ENCODE measurements at places on chromosomes 13 and 19.

- no peak for DNase-seq
Measured at GRCh38 chr19:1613808-1614570, 8.7 kb upstream of the UQCR11 start.

DNA sequence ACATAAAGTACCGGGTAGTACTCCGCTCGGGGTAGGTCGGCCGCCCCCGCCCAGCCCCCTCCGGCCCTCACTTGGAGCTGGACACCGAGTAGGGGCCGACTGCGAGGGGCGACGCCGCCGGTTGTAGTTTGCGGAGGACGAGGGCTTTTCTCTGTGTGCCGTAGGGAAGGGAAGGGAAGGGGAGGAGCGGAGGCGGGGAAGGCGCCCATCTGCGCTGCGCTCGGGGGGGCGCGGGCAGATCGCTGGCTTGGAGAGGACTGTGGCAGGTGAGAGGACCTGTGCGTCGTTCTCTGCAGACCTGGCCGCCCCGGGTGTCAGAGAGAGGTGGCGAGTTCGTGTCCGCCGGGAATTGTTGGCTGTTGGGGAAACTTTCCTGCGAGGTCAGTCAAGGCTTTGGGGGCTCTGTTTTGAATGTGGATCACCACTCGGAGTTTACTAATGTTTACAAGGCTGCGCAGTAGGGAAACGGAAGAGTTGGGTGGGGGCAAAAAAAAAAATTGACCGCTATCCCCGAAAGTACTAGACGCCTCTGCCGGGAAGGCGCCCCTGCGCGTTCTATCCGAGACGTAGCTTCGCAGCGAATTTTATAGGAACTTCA is 1.4 kb downstream of the ING1 start:
- no peak for DNase-seq

- DNase-seq: no peak
Measured at GRCh38 chr19:19860756-19861390, 4.8 kb upstream of the ZNF253 start.

DNA sequence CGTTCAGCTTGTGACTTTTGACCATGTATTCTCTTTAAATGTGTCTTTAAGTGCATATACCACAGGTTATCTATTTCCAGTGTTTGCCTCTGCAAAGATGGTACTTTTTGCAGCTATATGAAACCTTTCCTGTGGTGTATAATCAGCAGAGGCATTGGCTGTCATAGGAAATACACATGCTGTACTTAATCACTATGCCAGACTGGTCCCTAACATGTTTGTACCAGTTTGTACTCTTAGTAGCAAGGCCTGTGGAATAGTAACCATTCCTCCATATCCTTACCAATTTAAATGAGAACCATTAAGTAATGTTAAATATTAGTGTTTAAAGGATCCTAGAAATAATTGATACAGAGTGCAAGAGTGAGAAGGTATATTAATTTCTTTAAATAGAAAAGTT is 69.8 kb downstream of the CDK8 start:
- DNase-seq: no peak

GRCh38 chr13:27242702-27243101 is 8.7 kb upstream of the RPL21 start:
- DNase-seq: no peak

DNA sequence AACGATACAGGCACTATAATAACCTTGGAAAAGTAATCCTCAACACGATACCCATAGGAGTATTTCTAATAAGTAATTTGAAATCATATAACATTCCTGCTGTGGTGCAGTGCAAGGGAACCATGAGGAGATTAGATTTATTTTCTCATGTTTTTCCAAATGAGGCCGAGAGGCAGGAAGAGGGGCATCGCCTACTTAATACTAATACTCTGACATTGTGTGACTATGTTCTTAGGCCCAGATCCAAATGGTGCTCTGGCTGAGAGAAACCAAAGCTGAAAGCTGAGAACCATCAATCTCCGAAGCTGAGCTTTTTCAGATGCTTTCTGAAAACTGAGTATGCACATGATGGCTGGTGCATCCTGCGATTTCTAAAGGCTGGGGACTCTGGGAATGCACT is 248.0 kb upstream of the MAB21L1 start:
- no peak for DNase-seq

DNA sequence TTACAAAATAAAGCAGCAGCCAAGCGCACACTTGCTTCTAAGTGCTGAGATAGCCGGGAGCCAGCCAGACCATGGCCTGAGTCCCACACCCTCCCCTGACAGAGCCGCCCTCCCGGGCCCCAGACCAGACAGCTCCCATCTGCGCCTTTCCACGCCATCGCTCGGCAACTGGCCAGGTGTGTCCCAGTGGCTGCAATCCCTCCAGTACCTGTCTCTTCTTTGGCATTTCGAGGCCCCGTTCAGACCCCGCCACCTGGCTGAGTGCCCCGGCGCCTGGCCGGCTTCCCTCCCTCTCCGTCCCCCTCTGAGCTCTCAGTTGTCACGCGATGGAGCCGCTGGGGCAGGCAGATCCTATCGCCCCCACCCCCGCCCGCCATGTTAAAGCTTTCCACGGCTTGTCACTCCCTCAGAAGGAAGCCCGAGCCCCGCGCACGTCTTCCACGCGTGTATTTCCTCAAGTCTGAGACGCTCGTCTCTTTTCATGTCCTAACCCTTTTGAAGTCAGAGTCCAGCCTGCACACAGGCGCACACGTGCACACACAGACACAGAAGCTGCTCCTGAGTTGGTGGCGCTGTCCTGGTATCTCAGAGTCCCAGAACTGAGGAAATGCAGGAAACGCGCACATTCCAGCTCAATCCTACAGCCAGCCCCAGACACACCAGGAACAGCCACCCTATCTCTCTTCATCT is 7.9 kb downstream of the MLLT1 start:
- no peak for DNase-seq

GRCh38 chr13:73372666-73373627 is 314.1 kb downstream of the KLF5 start:
- DNase-seq: no peak

DNA sequence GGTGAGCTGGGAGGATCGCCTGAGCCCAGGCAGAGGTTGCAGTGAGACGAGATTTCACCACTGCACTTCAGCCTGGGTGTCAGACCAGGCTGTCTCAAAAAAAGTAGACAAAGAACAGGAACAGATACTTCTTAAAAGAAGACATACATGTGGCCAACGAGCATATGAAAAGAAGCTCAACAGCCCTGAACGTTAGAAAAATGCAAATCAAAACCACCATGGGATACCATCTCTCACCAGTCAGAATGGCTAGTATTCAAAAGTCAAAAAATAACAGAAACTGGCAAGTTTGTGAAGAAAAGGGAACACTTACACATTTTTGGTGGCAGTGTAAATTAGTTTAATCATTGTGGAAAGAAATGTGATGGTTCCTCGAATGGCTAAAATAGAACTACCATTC is 3.0 kb upstream of the LGALS14 start:
- no peak for DNase-seq

DNA sequence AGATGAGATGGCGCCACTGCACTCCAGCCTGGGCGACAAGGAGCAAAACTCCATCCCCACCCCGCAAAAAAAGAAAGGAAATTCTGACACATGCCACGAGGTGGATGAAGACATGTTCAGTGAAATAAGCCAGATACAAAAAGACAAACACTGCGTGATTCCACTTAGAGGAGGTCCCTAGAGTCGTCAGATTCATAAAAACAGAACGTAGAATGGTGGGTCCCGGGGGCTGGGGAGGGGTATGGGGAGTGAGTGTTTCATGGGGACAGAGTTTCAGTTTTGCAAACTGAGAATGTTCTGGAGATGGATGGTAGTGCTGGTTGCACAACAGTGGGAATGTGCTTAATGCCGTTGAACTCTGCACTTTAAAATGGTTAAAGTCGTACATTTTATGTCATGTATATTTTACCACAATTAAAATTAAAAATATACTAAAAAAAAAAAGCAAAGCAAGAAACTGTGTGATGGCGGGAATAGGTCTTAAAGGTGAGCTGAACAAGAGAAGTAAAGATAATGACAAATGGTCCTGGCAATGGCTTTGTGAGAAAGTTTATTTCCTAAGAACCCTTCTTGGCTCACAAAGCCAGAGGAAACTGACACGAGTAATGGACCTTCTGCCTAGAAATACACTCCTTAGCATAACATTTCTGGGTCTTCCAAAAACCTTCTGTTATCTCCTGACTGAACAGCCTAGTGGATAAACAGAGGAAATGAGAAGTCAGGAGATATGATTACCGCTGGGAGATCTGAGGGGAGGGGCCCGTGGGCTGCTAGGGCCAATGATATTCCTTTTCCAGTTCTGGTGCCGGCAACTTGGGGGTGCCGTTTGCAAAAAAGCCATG is 4.2 kb upstream of the SPC24 start:
- DNase-seq: no peak

DNA sequence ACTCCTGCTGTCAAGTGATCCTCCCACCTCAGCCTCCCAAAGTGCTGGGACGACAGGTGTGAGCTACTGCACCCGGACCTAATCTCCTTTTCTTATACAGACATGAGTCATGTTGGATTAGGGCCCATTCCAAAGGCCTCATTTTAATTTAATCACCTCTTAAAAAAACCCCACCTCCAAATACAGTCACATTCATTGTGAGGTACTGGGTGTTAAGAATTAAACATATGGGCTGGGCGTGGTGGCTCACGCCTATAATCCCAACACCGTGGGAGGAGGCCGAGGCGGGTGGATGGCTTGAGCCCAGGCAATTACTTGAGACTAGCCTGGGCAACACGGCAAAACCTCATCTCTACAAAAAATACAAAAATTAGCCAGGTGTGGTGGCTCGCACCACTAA is 46.6 kb downstream of the PIN1 start:
- no peak for DNase-seq

DNA sequence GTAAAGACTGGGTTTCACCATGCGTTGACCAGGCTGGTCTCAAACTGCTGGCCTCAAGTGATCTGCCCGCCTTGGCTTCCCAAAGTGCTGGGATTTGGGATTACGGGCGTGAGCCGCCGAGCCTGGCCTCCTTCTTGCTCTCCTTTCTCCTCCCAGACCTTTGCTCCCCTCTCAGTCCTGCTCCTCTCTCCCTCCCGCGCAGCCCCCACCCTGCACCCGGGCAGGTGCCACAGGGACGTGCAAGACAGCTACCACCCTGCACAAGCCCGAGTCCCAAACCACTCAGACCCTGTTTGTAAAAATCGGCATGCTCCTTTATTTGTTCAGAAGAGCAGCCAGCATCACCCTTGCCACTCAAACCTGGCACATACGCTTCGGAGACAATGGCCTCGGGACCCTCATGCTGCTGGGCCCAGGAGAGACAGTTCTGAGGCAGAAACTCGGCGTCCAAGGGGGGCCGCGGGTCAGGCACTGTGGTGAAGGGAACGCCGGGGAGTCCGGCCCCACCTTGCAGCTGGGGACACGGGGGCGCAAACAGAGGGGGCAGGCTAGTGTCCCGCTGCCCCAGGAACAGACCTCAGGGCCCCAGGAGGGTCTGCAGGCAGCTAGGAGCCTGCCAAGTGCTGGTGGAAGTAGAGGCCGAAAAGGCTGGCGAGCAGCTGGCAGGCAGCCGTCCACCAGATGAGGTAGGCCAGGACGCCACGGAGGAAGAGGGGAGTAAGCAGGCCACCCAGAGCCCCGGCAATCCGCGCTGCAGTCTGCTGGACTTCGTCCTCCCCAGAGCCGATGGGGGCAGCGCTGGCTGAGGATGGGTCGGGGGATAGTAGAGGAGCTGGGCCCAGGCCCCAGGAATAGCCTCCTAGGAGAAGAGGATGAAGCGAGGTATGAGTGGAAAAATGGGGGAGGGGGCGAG is 18.7 kb downstream of the TMEM161A start:
- no peak for DNase-seq

- DNase-seq: no peak
Measured at GRCh38 chr13:97068151-97068550, 73.9 kb upstream of the OXGR1 start.

DNA sequence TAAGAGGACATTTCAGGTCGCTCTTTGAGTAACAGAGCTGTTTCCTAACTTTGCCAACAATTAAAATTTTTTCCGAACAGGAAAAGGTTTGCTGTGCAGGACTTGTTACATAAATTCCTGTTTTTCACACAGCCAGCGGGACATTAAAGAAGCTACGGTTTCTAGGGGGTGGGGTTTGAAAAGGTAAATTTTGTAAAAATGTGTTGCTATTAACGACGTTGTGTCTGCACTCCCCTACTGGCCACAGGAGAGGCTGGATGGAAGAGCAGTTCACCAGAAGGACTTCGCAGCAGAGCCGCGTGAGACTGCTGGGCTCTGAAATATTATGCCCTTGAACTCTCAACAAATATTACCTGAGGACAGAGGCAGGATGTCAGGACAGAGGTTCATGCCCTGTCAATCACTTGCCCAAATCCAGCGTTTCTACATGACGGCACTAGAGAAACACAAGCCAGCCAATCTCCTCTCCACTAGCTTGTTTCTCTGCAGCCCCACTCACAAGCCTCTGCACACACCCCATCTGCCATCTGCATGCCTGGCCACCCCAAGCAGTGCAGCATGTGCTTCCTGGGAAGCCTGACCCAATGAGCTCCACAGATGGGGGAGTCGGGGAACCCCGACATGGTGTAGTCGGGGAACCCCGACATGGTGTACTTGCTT is 102.0 kb downstream of the FOXO1 start:
- no peak for DNase-seq

DNA sequence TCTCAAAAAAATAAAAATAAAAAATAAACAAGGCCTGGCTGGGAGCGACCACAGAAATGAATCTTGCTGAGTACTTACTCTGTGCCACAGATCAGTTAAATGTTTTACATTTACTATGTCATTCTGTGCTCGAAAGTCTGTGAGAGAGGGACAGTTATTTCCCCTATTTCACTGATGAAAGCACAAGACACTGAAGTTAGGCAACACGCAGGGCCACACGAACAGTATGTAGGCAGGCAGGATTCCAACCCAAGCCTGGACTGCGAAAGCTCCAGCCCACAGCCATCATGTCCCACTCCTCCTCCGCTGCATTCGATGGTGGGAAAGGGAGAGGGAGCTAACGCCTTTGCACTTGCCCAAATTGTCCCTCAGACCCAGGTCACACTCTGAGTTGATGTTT is 34.2 kb downstream of the RUBCNL start:
- no peak for DNase-seq

DNA sequence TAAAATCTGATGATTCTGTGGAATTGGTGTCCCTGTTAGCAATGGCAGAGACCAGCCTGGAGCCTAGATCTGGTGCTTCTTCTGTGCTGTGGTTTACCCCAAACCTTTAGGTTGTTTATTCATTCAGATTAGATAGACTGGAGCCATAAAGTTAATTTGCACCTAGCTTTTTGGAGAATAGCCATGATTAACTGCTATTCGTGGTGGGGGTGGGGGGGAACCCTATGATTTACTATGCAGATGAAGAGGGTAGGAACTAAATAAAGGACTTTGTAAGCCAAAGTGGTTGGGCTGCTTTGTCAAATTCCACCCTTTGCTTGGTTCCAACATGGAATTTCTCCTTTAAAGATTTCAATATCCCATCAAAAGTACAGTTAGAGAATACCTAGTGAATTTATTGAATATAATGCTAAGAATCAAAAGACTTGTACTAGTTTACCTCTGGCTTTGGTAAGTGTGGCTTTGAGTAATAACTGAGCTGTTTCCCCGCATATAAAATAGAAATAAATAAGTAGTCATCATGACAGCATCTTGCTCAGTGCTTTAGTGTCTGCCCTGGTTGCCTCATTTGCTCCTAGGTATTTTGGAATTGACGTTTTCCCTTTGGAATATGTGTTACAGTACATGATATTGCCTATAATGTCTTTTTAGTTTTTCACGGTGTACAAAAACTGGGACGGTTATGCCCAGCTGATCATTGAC is 27.6 kb downstream of the SKA3 start:
- DNase-seq: no peak
